Pancreas (tissue), 10 donors: ENCODE measurements at places on chromosomes 4 and X. TPM values are rescaled to one million over a fixed set of nuclear protein-coding genes. Genes with fewer than 3 reads are reported as not detected.

DNA sequence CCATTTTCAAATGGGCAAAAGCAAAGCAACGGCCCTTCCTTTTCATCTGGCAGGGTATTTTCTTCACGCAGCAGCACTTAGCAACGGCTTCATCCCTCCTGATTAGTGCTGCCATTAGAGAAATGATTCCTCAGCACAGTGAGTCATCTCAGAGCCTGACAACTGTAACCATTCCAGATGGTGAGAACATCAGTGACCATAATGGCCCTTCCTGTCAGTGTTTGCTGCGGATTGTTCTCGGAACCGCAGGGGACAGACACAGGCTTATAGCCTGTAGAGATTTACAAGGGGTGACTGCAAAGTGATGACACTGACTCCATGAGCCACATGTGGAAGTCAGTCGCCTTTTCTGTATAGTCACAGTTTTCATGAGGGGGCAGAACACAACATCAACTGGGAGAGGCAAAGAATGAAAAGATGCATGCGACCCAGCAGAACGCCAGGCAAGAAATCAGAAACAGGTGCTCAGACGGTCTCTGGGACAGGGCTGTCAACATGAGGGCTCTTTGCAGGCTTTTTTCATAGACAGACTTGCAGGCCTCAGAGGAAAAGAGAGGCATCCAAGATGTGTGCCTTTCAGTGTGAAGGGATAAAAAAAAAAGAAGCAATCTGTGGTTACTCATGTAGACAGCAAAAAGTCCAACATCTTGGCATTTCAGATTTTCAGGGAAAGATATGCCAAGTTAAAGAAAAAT, 69.9 kb upstream of the FBXW7 start:
- DNase-seq, result no peak

DNA sequence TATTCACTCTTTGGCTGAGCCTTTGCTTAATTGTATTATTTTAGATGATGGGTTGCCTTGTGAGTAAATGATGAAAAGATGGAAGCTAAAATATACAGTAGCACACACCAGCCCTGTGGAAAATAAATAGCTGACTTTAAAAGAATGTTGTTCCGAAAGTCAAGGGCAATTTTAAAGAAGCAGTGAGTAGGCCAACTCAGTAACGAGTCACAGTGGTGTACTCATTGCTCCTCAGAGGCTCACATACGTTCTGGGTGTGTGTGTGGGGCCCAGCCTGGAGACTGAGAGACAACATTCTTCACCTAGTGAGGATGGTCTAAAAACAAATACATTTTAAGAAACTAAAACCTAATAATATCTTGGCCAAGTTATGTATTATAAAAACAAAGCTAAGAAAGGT, 640.3 kb downstream of the TRIML1 start:
- no peak for DNase-seq

DNA sequence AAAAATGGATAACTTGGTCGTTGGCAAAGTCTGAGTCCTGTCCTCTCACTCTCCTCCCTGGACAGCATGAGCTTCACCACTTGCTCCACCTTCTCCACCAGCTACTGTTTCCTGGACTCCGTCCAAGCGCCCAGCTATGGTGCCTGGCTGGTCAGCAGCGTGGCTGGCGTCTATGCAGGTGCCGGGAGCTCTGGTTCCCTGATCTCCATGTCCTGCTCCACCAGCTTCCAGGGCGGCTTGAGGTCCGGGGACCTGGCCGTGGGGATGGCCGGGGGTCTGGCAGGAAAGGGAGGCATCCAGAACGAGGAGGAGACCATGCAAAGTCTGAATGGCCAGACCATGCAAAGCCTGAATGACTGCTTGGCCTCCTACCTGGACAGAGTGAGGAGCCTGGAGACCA, 100.8 kb downstream of the NCAPG start:
- no peak for DNase-seq

DNA sequence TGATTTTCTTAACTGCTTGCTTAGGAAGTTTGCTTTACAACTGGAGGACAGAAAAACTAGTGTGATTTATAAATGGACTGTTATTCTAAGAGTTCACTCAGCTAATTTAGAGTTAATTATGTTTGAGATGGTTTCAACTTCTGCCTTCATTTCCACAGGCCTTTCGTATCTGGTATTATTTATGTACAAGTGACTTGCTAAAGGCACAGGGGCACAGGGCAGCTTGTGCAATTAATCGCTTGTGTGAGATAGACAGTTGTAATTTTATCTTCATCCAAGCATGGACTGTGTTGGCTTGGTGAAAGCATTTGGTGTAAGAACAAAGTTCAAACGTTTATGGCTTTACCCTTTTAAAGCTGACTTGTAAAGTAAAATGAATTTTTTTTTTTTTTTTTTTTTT, 38.3 kb downstream of the GPAT3 start:
- no peak for DNase-seq

GRCh38 chrX:105228602-105229001, 8.1 kb upstream of the TEX13A start:
- no peak for DNase-seq

DNA sequence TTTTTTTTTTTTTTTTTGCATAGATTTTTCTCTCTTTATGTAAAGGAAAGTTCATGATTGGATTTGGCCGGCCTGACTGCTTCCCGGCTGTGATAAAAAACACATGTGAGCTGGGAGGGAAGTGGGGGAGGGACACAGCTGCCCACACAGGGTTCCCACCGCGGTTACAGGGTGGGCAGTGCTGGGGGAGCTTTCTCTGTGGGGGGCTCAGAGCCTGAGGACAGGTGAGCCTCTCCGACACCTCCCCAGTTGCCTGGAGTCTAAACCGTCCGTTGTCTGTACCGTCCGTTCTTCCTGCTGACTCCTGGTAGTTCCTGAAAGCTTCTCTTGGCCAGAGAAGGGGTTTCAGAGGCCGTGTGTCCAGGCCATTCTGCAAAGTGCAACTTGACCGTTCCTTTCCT, 21.8 kb downstream of the SHOX start:
- no peak for DNase-seq

- no peak for DNase-seq
Observed at GRCh38 chr4:70359115-70359661, 1.4 kb upstream of the SMR3A start.

DNA sequence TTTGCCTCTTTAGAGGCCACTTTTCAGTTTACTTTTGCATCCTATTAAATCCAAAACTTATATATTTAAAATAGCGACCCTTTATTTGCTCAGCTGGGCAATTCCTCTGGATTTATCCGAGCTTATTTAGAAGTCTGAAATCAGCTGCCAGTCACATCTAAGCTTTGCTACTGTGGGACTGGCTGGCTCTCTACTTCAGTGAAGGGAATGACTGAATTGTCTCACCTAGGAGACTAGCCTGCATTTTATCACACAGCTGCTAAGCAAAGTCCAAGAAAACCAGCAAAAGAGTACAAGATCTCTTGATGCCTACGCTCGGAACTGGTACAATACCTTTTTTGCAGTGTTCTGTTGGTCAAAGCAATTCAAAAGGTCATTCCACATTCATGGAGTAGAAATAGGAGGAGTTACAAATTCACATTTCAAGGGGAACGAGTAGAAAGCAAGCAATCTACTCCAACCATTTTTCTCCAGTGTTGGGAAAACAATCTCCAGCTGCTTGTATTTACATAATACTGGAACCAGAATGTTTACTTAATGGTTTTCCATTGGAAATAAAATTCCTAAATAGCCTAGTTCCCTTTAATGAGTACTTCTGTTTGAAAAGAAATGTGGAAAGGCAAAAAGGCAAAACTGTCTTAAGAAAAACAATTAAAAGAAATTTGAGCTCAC, 160.2 kb downstream of the MAGEB5 start:
- DNase-seq, result no peak

- DNase-seq, result no peak
Observed at GRCh38 chr4:180811556-180811955, 1431.6 kb upstream of the TENM3 start.

The FAM90A26 gene
- not detected for total RNA-seq

The DNASE1L1 gene
- total RNA-seq, result 9.0 TPM

The RTL5 gene
- 2.3 TPM for total RNA-seq

The TRAM1L1 gene
- 1.6 TPM for total RNA-seq

The FRAS1 gene
- 14.3 TPM for total RNA-seq

The HDAC6 gene
- total RNA-seq, result 32.4 TPM

The ERCC6L gene
- total RNA-seq, result not detected
